Dermis microvascular lymphatic vessel endothelial cell (primary cell): ENCODE measurements at places on chromosomes 1 and 21.

DNA sequence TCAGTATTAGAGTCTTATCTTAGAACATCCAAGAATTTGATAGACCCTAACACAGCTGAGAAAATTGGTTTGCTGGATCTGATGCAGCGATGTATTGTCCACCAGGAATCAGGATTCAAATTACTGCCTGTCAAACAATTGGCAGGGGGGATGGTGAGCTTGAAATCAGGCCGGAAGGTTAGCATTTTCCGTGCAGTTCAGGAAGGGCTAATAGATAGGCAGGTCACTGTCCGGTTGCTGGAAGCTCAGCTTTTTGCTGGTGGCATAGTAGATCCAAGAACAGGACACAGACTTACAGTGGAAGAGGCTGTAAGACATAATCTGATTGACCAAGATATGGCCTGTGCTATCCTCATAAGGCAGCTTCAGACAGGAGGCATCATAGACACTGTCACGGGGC is 127.2 kb downstream of the MACF1 start:
- peak; percentile 25 for DNase-seq

DNA sequence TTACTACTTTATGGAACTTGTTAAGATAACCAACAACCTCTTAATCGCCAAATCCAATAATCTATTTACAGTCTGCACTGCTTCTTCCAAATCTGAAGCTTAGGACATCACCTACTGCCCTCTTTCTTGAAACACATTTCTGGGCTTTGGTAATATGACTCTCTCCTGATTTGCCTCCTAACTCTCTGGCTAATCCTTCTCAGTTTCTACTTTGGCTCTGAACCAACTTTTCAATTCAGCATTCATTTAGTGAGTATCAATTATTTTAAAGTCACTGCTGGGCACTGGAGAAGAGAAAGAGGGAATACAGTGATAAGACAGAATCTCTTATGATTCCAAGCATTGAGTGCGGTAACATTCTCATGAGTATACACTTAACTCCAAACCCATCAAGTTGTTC is 275.0 kb downstream of the AKT3 start:
- no peak for DNase-seq

DNA sequence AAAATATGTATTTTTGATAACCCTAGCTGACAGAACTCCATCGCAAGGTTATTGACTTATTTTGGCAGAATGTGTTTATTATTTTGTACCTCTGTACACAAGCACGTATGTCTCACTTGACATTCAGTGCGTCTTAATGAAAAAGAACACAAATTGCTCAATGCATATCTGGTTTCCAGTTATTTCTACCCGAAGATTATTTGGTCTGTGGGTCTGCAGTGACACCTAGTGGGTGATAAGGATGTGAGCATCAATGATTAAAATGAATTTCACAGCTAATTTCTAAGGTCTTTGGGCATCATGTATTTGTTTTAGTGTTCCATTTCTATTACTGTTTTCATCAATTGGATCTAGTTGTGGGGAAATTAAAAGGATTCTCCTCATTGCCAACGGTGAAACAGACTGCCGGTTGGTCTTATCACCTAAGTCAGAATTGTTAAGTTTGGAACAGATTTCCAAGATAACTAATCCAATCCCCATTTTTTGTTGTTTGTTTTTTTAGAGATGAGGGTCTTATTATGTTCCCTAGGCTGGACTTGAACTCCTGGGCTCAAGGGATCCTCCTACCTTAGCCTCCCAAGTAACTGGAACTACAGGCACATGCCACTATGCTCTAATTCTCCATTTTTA is 13.9 kb downstream of the DDX20 start:
- DNase-seq, result peak; percentile 73

- DNase-seq, result no peak
Measured at GRCh38 chr1:161175771-161176453, 1.4 kb downstream of the B4GALT3 start.

- no peak for DNase-seq
Measured at GRCh38 chr1:21622466-21623315, 46.5 kb downstream of the RAP1GAP start.

DNA sequence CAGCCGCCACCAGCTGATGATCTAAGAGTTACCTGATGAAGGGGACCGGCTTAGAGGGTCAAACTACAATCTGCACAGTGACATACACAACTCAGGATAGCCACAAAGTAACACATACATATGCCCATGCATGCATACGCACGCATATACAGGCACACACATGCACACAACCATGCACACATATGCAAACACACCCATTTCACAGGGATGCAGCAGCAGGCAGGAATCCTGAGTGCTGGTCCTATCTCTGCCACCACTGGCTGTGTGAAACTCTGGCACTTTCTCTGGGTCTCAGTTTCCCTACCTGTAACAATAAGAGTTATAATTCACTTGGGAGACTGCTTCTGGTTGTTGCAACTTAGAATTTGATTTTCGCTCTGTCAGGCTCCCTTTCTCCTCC is 520.2 kb downstream of the PTPRU start:
- DNase-seq, result no peak

DNA sequence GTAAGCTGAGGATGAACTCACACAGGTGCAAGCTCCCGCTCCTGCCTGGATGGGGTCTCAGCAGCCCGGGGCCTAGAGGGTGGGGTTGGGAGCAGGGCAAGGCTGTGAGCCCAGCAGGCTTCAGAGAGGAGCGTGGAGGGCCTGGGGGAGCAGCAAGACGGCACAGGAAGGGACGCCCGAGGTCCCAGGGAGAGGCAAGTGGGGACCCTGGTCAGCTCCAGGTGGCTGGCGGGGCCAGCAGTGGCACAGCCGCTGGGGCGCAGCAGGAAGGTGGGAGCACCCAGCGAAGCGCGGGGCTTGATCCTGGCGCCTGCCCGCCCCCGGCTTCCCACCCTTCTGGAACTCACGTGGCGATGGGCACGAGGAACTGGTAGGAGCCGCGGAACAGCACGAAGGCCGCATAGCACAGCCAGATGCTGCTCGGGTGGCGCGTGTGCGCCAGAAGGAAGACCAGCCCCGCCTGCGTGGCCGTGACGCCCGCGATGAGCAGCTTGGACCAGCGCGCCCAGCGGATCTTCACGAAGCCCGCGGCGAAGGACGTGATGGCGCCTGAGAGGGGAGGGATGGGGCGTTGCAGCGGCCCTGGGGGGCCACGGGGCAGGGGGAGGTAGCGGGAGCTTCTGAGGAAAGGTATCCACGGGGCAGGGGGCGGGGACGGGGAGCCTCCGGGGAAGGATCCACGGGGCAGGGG is 11.7 kb downstream of the SLC19A1 start:
- no peak for DNase-seq

DNA sequence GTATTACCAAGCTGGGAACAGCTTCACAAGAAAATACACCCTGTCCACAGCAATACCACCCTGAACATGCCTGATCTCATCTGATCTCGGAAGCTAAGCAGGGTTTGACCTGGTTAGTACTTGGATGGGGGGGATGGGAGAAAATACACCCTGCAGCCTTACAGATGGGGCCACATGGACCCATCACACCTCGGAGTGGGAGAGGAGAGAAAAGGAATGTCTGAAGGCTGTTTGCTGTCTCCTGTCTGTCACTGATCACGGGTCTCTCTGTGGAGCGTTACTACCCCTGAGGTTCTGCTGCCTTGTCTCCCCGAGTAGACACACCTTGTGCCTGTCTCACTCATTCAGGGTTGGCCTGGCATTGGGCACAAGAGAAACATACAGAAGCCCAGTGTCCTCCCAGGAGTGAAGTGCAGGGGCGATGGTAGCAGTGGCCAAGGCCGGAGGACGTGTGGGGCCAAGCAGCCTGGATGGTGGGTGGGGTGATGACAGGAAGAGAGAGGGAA is 48.0 kb downstream of the TEX35 start:
- DNase-seq, result no peak

DNA sequence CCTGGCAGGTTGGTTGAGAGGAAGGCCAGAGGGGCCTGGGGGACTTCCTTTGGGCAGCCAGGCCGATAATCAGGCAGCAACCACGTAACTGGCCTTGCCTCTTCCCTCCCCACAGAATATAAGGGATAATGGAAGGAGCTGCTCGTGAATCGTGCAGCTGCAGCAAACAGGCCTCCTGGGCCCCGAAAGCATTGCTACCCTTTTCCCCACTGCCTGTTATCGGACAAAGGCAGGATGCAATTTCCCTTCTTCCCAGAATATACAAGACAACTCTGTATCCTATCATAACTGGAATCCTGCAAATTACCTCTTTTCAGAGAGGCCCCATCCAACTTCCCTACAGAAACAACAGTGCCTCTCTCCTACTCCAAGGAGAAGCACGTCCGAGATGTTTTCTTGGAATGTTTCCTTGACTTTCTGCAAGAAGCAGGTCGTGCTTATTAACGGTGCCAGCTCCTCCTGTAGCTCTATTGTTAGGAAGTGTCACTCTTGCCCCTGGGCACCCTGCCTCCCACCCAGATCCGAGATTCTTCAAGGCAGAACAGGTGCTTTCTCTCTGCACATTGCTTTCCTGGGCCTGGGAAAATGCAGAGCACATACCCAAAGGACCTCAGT is 106.0 kb upstream of the TIAM1 start:
- no peak for DNase-seq

DNA sequence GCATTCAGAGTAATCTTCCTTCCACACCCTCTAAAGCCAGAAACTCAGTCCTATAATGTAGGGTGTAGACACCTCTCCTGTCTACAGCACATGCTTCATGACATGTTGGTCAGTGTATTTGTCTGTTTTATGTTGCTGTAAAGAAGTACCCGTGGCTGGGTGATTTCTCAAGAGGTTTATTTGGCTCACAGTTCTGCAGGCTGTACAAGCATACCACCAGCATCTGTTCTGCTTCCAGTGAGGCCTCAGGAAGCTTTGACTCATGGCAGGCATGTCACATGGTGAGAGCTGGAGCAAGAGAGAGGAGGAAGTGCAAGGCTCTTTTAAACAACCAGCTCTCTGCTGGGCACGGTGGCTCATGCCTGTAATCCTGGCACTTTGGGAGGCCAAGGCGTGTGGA is 12.1 kb downstream of the PLOD1 start:
- DNase-seq, result no peak

DNA sequence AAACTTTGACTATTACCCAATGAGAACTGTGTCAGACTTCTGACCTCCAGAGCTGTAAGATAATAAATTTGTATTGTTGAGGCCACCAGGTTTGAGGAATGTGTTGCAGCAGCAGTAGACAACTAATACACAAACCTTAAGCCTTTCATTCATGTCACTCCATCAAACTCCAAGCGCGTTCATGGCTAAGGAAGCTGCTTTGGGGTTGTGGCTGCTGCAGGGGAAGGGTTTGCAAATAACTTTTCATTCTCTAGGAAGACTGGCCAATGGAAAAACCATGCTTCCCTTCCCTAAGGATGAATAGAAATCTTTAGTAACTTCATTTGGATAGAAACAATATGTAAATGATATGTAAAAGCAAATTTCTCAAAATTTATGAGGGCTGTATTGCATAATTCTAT is 170.4 kb downstream of the RHOU start:
- DNase-seq, result no peak

- peak; percentile 24 for DNase-seq
Measured at GRCh38 chr1:157691285-157691920, 9.2 kb downstream of the FCRL3 start.

- no peak for DNase-seq
Measured at GRCh38 chr21:42096566-42096965, 25.4 kb downstream of the UMODL1 start.

DNA sequence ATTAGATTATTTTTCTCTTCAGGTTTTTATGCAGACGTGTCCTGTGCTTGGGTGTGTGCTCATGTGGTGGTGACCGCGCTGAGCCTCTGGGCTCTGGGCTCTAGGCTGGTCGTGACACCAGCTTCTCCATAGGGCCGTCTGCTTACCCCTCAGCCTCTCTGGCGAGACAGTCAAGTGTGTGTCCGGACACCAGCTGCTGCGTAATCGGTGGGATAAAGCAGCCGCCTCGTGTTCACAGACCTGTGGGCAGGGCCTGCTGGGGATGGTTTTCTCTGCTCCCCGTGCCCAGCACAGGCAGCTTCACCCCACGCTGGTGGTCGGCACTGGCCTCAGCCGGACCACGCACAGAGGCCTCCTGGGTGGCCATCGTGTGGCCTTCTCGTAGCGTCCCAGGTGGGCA is 33.6 kb upstream of the DIP2A start:
- no peak for DNase-seq

DNA sequence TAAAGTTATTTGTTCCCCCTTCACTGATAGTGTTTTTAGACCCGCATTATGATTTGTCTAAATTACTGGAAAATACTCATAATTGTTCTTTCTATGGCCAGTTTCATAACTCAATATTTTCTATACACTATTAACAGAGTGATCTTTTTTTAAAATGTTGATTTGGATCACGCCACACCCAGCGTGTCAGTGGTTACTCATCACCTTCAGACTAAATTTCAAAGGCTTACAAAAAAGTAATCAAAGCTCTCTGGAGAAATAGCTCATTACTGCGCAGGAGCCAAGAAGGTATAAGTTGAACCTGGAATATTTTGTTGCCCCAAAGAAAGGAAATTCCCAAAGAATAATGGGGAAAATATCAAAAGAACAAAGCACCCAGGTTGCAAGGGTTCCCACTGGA is 104.9 kb downstream of the EVI5 start:
- no peak for DNase-seq
